ENCODE measurements at places on chromosomes 4 and X. TPM values are rescaled to one million over a fixed set of nuclear protein-coding genes. Genes with fewer than 3 reads are reported as not detected.

GRCh38 chr4:113809311-113809710, 47.8 kb upstream of the CAMK2D start:
- no peak for DNase-seq

DNA sequence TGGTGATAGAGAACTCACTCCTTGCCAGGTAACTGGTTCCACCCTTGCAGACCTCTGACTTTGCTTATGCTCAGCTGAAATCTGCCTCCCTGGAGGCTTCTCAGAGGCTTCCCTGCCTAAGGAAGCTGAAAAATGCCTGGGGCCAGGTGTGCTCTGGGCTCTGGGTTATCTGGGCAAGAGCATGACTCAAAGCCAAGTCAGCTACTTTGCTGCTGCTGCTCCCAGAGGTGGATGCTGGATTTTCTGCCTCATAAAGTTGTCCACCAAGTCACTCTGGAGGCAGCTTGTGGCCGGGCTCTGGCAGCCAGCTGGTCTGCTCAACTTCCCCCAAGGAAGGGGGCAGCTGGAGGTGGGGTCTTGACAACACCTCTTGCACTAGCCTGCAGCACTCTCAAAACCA, 132.7 kb downstream of the PJA1 start:
- no peak for DNase-seq

Gene USP26
- not detected for polyA plus RNA-seq

DNA sequence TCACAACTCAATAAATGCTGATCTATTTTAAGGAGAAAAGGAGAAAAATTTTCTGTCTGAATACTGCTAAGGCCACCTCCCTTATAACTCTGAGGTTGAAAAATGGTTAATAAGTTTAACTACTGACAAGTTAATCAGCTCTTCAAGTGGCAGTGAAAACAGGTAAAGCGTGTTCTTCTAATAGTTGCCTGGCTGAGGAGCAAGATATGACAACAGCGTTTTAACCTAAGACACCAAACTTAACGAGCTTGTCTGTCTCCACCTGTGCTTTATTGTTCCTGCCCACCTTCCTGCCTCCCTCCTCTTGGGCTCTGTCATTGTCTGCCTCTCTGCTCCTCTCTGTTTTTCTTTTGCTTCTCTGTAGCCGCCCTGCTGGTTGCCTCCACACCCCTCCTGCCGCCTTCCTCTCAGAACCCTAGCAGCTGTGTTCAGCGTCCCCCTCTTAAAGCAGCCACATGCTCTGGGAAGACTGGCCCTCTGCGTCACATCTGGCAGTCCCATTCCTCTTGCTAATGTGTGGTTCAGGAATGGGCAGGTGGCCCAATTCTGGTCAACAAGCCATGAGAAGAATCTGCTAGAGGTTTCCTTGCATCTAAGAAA, 4.3 kb upstream of the TSPAN5 start:
- no peak for DNase-seq

Gene RTL5
- 8.7 TPM for polyA plus RNA-seq

- DNase-seq, result no peak
Measured at GRCh38 chr4:15396157-15396800, 31.6 kb upstream of the C1QTNF7 start.

Gene SLC9B1
- polyA plus RNA-seq, result 1.9 TPM

DNA sequence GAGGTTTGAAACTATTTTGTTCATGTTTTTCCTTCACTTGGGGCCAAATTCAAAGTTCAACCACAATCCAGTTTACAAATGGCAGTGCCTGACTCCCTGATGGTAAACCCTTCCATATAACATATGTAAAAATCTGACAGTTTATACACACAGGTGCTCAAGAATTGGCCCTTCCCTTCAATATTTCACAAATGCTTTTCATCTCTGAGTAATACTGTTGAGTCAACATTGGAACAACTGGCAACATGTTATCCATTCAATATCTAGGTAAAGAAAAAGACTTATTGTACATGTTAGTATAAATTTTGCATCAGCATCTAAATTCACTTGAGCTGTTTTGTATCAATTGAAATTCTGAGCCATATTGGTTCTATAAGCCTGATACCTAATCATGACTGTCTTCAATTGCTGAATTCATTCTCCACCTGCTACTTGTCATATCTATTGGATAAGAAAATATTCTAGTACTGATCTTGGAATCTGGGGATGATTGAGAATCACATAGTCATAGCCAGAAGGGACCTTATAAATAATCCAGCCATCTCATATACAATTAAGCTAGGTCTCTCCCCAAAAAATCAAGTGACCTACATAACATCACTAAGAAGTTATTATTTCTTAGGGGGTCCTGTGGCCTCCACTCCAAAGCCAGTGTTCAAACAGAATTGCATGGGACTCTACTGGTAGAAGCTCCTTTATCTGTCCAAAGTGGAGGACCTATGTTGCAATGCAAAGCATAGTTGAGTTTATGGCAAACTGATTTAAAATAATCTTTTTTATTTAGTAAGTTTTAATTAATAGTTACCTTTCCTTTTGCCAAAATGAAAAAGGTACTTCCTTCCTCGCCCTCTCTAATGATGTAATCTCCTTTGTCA, 61.9 kb downstream of the PRKG2 start:
- DNase-seq, result no peak

DNA sequence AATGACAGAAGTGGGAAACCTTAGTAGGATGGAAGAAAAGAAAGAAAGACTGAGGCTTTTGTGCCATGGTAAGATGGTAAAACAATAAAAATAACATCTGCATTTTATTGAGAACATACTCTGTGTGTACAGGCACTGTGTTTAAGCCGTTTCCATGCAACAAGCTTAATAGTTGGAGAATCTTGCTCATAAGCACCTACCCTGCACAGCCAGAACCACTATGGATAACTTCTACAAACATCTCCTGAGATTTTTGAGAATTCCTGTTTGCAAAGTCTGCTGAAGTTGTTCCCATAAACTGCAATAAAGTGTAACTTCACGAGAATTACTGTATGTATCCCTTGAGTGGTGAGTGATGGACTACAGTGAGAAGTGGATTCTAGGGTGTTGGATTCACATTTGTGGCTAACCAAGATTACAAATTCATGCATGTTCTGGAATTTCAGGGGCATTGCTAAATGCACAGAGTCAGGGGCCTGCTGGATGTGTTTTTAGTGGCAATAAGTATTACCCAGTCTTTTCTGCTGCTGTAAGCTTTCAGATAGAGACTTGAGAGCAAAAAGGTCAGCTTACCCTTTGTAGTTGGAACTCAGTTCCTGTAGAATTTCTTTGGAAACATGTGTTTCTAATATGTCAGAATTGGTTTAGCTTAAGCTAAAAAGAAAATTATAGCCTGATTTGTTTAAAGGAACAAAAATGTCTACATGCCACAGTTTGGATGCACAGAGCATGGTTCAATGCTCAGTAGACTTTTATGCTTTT, 132.5 kb downstream of the AFF1 start:
- no peak for DNase-seq

Gene ZMAT1
- 2.8 TPM for polyA plus RNA-seq

DNA sequence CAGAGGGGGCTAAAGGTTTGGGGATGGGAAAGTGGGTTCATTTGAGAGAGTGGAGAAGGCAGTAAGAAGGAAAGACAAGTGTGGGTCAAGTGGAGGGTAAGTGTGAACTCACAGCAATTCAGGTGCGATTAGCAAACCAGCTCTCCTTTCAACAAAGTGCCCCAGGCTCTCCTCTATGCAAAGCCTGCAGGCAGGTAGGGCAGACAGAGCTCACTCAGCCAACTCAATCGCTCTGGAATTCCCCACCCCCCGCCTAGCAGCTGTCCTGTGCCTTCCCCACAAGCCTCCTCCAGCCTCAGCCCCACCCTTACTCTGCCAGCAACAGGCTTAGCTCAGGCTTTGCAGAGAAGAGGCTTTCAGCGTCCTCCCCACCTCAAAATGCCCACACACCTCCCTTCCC, 14.8 kb upstream of the MAMLD1 start:
- no peak for DNase-seq

DNA sequence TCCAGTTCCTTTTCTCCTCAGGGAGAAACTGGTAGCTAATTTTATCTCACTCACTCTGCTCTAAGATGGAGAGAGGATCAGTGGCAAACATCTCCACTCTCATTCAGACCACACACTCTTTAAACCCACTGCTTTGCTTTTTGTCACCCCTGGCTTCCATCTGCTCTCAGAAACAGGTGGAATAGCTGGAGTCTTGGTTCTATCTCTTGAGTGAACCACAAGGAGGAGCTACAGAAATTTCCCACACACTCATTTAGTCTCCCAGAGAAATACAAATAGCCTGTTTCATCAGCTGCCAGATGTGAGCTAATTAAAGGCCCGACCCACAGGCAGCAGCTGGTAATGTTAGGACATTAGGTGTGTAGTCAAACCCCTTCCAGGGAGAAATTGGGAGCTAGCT, 96.6 kb downstream of the STPG2 start:
- no peak for DNase-seq

GRCh38 chr4:102139132-102139573, 206.1 kb downstream of the SLC39A8 start:
- DNase-seq, result no peak

Gene PLK4
- 13.1 TPM for polyA plus RNA-seq

- DNase-seq, result no peak
Measured at GRCh38 chr4:122953924-122954323, 31.5 kb upstream of the NUDT6 start.

DNA sequence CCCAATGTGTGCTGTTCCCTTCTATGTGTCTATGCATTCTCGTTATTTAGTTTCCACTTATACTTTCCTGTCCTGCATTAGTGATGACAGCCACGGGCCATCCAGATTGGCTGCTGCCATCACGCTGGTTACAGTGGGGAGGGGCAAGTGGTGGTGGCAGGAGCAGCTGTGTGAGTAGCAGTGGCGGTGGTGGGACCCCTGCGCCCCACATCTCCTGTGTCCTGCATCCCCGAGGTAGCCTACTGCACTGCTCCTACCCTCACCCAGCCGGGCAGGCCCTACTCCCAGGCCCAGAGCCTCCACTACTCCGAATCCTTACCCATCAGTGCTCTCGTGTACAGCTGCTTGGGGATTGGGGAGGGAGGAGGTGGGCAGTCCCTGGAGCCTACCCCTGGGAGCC, 798.7 kb upstream of the AGA start:
- no peak for DNase-seq

- no peak for DNase-seq
Measured at GRCh38 chrX:21373001-21373400, 1.2 kb upstream of the CNKSR2 start.

GRCh38 chrX:66760651-66761050, 121.8 kb upstream of the EDA2R start:
- DNase-seq, result no peak

DNA sequence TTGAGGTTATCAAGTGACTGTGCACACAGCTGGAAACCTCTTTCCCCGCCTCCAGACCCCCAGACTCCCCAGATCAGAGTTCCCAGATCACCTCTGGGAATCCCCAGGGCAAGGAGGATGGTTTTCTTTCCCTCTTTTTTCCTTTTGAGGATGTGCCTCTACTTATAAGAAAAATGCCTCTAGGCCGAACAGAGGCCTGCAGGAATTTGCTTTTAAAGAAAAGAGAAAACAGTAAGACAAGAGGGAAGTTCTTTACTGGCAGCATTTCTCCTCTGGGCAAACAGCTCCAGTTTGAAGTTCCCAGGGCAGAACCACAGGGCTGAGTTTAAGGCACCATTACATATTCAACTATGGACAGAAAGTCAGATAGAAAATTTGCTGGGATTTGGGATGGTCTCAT, 837.9 kb upstream of the LCORL start:
- no peak for DNase-seq

GRCh38 chr4:71184195-71184781, 154.5 kb upstream of the SLC4A4 start:
- DNase-seq, result peak; percentile 42

Gene UGT2A3
- polyA plus RNA-seq, result not detected

Gene MID2
- not detected for polyA plus RNA-seq

GRCh38 chr4:114109776-114110175, 130.3 kb upstream of the ARSJ start:
- DNase-seq, result no peak

Gene FREM3
- polyA plus RNA-seq, result not detected

GRCh38 chr4:174408841-174409552, 113.3 kb downstream of the HPGD start:
- no peak for DNase-seq

Gene FMR1NB
- not detected for polyA plus RNA-seq

Gene UGT2A1
- polyA plus RNA-seq, result 0.73 TPM

- no peak for DNase-seq
Measured at GRCh38 chr4:10144966-10145365, 28.4 kb upstream of the WDR1 start.

- DNase-seq, result no peak
Measured at GRCh38 chr4:931194-931959, 739 bp downstream of the GAK start.

Gene GNRHR
- 0.34 TPM for polyA plus RNA-seq

- no peak for DNase-seq
Measured at GRCh38 chrX:81263059-81263458, 61.2 kb downstream of the SH3BGRL start.

DNA sequence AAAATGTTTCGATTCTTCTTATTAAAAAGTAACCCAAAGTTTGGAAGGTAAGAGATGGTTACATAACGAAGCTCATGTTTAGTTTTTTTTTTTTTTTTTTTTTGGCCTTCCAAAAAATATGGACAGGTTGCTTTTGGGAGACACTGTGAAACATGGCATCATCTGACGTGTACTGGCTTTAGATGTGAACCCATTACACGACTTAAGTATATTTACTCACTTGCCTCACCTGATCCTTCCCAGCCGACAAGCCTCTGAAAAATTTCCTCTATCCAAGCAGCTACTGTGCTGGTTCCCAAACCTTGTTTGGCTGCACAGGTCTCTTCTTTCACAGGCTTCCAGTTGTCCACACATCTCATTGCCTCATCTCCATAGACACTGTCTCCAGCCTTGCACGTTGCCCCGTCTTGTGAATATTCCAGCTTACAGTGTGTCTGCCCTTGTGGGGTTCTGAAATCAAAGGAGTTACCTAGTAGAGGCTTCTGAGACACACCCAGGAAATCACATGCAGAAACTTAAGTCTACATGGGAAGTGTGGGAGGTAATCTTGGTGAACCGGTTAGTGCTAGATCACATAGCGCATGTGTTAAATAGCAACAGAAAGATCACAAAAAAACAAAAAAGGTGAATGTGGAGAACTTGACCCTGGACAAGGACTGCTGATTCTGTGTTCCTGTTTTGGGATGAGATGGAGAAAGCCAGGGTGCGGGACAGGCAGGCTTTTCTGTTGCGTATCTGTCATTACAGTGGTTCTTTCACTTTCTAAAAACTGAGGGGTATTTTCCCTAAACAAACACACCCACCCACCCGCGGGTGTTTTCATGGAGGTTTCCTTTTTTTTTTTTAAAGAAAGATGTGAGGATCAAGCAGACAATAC, 328.6 kb downstream of the ARHGAP10 start:
- DNase-seq, result no peak

Gene CDKL2
- polyA plus RNA-seq, result 0.68 TPM

Gene ARHGAP36
- polyA plus RNA-seq, result 618 TPM

Gene GUCY1A1
- polyA plus RNA-seq, result 12.9 TPM
